ENCODE measurements at places on chromosomes 7 and 10. TPM values are rescaled to one million over a fixed set of nuclear protein-coding genes. Genes with fewer than 3 reads are reported as not detected.

Gene CYP3A4
- 0.04 TPM for total RNA-seq

Gene MUC3A
- total RNA-seq = 0.04 TPM

Gene CCDC172
- total RNA-seq = not detected

Gene PRLHR
- total RNA-seq = not detected

Gene LFNG
- 19.2 TPM for total RNA-seq

Gene VIPR2
- 8.5 TPM for total RNA-seq

Gene GJD4
- 2.0 TPM for total RNA-seq

Gene GATAD1
- 22.3 TPM for total RNA-seq

Gene TAS2R4
- total RNA-seq = 1.5 TPM

Gene EPO
- total RNA-seq = not detected

Gene ATG9B
- total RNA-seq = 0.22 TPM

Gene LIPN
- not detected for total RNA-seq
